ENCODE measurements at places on chromosomes 13 and 19.

- DNase-seq, result no peak
Measured at GRCh38 chr13:110014719-110015118, 228.3 kb upstream of the IRS2 start.

DNA sequence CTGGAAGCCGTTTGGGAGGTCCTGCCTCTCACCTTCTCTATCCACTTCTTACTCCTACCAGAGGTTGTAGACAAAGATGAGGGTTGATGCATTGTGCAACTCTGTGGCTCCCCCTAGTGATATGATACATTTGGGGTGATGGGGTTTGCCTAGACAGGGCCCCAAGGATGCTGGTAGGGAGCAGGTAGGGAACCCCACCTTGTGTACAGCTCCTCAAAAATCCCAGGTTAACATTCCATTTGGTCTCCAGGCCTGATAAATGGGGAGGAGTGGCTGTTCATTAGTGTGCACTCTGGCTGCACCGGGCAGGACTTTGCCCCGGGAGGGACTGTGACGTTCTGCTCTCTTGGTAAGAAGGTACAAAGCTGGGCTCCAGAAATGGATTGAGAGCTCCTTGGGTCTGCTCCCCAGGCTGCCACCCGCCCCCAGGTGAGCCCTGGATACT, 19.2 kb downstream of the SIGLEC8 start:
- no peak for DNase-seq

- DNase-seq, result no peak
Measured at GRCh38 chr19:55493052-55493644, 4.9 kb downstream of the SSC5D start.

- DNase-seq, result no peak
Measured at GRCh38 chr13:39407786-39408185, 195.2 kb downstream of the LHFPL6 start.

DNA sequence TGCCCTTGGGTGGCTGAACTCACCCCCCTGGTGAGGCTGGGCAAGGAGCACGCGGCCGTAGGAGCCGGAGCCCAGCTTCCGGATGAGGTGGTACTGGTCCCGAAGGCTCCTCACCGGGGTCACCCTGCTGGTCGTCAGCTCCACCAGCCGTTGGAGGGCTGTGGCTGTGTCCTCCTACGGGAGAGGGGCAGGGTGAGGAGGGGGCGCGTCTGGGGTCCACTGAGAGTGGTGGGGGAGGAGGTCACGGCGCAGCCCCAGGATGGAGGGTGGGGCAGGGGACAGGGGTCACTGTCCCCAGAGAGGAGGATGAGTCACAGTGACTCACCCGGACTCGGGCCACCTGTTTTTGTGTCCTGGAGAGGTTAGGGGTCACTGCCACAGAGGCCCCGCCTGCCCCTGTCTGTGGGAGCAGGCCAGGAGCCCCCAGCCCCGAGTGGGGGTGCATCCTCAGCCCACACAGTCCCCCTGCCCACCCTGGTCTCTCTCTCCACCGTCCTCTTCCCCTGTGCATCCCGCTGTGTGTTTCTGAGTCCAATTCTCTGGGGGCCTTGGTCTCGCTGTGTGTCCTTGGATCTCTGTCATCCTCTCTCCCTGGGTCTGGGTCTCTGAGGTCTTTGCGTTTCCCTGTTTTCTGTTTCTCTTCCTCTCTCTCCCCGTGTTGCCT, 435 bp downstream of the SBK3 start:
- no peak for DNase-seq

- no peak for DNase-seq
Measured at GRCh38 chr19:33727331-33727998, 69.2 kb upstream of the KCTD15 start.

GRCh38 chr19:16298334-16298733, 26.3 kb upstream of the KLF2 start:
- DNase-seq, result no peak

GRCh38 chr19:8212916-8213315, 3.7 kb downstream of the CERS4 start:
- no peak for DNase-seq

GRCh38 chr19:51084505-51084904, 1.8 kb upstream of the KLK14 start:
- no peak for DNase-seq

- no peak for DNase-seq
Measured at GRCh38 chr13:68697551-68697950, 1410.1 kb upstream of the ATXN8OS start.

DNA sequence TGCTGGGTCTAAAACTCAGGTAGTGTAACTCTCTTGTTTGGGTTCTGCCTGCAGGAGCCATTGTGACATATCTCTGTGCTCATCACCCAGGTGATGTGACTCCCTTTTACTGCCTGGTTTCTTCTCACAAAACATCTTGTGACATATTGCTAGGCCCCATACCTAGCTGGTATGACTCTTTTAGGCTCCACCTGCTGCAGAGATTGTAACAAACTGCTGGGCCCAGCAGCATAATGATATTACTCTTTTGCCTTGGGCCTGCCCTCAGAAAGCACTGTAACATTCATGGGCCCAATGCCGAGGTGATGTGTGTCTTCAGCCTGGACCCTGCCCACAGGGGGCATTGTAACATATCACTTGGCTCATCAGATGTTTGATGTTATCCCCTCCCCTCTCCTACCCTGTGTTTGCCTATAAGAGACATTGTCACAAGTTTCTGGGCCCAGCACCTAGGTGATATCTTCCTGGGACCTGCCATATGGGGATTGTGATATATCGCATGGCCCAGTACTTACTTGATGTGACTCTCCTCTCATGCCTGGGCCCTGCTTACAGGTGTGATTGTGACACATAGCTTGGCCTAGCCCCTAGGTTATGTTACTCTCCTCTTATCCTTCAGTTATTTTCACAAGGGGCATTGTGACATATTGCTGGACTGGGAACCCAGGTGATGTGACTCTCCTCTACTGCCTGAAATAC, 18.0 kb upstream of the ZNF681 start:
- DNase-seq, result no peak

GRCh38 chr13:98675837-98676236, 76.6 kb downstream of the SLC15A1 start:
- no peak for DNase-seq

GRCh38 chr19:39497996-39498797, 550 bp upstream of the DLL3 start:
- DNase-seq, result no peak

DNA sequence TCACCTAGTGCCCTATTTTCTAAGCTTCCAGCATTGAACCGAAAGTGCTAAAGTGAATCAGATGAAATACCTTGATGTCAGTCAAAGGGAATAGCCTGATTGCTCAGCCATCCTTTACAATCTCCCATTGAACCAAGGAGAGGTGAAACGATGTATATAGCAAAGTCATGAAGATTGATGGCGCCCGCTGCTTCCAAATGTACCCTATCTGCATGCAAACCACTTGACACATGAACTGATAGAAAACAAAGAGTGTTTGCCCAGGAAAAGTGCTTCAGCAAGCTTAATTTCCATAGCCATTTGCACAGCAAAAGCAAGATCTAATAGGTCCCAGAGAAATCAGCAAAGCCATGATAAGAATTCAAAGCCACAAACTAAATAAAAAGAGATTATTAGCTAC, 624.9 kb upstream of the PCDH9 start:
- no peak for DNase-seq

DNA sequence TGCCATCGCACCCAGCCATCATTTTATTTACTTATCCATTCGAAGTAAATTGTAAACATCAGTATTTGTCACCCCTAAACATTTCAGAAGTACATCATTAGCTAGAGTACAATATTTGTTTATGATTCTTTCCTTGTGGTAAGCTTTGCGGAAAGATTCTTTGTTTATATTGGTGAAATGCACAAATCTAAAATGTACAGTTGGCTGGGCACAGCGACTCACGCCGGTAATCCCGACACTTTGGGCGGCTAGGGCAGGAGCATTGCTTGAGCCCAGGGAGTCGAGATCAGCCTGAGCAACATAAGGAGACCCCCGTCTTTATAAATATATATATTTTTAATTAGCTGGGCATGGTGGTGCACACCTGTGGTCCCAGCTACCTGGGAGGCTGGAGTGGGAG, 10.1 kb downstream of the LGALS7B start:
- no peak for DNase-seq

GRCh38 chr19:53037101-53038097, 7.1 kb upstream of the ERVV-2 start:
- no peak for DNase-seq

GRCh38 chr19:3855320-3855719, 13.5 kb downstream of the ZFR2 start:
- no peak for DNase-seq

- DNase-seq, result no peak
Measured at GRCh38 chr19:7657131-7657751, 11.6 kb upstream of the RETN start.

GRCh38 chr13:48502601-48503319, 30.1 kb downstream of the RCBTB2 start:
- no peak for DNase-seq

GRCh38 chr19:28710278-28710677, 502.7 kb downstream of the UQCRFS1 start:
- DNase-seq, result no peak

DNA sequence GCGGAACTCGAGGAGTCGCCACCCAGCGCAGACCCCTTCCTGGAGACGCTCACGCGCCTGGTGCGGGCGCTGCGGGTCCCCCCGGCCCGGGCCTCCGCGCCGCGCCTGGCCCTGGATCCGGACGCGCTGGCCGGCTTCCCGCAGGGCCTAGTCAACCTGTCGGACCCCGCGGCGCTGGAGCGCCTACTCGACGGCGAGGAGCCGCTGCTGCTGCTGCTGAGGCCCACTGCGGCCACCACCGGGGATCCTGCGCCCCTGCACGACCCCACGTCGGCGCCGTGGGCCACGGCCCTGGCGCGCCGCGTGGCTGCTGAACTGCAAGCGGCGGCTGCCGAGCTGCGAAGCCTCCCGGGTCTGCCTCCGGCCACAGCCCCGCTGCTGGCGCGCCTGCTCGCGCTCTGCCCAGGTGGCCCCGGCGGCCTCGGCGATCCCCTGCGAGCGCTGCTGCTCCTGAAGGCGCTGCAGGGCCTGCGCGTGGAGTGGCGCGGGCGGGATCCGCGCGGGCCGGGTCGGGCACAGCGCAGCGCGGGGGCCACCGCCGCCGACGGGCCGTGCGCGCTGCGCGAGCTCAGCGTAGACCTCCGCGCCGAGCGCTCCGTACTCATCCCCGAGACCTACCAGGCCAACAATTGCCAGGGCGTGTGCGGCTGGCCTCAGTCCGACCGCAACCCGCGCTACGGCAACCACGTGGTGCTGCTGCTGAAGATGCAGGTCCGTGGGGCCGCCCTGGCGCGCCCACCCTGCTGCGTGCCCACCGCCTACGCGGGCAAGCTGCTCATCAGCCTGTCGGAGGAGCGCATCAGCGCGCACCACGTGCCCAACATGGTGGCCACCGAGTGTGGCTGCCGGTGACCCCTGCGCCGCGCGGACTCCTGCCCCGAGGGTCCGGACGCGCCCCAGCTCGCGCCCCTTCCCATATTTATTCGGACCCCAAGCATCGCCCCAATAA, 2.3 kb downstream of the AMH start:
- DNase-seq, result no peak

DNA sequence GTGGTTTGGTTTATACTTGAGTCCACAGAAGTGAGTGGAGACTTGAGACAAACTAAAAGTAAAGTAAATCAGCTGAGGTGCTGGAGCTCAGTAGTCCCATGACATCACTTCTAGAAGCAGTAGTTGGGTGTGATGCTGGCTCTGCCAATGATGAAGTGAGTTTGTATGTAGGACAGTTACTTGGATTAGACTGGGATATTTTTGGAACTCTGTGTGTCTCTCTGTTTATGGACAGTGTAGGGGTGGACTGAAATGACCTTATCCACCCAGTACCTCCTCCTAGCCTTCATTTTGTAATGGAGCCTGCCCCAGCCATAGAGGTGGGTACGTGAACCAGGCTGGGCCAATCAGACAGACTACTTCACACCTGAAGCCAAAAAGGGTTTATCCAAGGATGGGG, 52.2 kb downstream of the POLR1D start:
- DNase-seq, result no peak

DNA sequence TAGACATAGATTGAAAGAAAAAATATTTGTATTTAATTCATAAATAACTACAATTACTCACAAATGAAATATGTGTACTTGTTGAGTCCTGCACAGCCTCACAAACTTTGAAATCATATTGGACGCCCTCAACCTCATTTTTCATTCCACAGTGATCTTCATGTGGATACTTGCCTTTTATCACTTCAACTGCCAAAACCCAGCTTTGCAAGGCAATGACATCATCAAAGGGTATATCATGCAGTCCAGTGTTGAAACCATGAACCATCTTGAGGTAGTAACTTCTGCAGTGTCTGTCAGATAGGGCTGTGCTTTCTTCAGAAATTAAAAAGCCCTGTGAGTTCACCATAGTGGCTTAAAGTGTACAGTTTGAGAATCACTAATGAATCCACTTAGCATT, 82.2 kb downstream of the HS6ST3 start:
- DNase-seq, result no peak

GRCh38 chr13:49219647-49220035, 497 bp upstream of the MLNR start:
- DNase-seq, result no peak

DNA sequence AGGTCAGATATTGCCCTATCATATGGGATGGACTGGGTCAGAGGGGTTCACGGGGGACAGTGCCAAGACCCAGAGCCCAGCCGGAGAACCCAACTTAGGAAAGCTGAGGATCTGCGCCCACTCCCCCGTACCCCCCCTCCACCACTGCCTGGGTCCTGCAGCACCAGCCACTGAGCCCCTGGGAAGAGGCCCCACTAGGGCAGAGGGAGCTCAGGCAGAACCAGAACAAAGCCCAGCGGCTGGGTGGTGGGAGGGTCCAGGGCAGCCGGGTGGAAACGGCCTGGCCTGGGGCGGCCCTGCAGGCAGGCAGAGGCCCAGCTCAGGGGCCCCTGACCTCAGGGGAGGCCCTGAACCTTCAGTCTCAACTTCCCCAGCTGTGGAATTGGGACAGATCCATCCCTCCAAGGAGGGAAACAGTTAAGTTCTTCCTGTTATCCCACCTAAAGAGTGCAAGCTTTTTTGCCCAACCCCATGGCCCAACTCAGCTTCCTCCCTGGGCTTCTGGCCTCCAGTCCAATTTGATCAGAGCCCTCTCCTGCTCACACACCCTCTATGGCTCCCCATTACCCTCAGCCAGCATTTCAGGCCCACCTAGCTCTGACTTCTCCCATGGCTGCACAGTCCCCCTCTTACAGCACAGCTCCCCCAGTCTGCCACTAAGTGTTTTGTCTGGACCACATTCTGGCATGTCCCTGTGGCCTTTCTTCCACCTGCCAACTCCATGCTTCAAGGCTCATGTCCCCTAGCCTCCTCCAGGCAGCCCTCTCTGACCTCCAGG, 3.1 kb downstream of the NR2F6 start:
- DNase-seq, result no peak

DNA sequence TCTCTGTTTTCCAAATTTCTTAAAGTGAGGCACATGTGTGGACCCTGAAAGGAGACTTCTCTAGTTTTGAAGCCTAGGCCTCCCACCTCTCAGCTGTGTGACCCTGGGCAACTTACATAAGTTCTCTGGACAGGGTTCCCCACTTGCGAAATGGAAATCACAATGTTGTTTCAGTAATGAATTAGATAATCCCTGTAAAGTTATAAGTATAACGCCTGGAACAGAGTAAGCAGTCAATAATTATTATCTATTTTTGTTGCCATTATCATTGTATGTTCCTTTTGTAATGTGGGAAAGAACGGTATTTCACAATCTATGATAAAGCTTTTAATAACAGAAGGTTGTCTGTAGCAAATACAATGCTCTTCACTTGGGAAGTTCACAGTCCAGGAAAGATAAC, 437.3 kb upstream of the ZNF507 start:
- no peak for DNase-seq
